GM23248 (cell line): ENCODE measurements at places on chromosomes 2 and 18.
A peak's percentile ranks its signal among the peaks of the same experiment; 100 is the strongest.

DNA sequence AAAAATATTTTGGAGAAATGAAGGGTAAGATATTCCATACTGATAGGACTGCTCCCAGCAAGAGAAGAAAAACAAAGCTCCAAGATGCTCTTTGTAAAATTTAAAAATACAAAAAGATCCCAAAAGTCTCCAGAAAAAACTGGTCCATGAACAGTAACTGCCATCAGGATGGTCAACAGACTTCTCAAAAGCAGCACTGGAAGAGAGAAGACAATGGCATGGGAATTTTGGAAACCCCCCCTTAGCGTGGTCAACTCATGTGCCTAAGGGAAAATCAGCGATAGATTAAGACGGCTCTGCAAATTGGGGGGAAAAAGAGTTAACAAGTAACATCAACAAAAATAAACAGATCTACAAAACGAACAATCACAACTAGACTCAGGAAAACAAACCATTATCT is 23.6 kb downstream of the B4GALT6 start:
- DNase-seq = no peak

GRCh38 chr18:64017870-64018269 is 48.0 kb downstream of the SERPINB8 start:
- peak; percentile 54 for DNase-seq

DNA sequence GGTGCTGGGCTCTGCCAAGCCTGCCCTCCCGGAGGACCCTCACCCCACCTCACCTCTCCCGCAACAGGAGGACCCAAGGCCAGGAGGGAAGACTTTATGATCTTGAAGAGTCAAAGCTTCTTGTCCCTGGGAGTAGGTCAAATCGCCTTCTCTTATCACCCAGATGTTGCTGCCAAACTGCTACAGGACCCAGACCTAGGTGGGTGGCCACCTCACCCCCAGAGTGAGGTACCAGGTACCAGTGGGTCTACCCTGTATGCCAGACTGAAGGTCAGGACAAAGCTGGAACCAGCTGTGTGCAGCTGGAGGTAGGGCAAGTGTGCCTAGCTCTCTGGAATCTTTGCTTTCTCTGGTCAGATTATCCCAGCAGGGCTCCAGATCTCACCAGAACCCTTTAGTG is 197.2 kb downstream of the ZFP36L2 start:
- no peak for DNase-seq

- DNase-seq = no peak
Observed at GRCh38 chr2:218043701-218044109, 25.3 kb upstream of the RUFY4 start.

- no peak for DNase-seq
Observed at GRCh38 chr2:24676493-24676892, 116.7 kb downstream of the PTRHD1 start.

DNA sequence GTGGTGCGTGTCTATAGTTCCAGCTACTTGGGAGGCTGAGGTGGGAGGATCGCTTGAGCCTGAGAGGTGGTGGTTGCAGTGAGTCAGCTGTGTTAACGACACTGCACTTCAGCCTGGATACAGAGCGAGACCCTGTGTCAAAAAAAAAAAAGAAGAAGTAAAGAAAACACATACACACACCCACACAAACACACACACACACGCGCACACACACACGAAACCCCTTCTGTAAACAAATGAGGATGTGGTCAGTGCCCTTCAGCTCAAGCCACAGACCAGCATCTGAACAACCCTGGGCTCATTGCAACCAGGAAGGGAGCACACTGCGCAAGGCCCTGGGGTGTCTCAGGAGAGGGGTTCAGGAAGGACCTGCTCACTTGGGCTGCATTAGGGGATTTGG is 47.9 kb upstream of the KCNF1 start:
- DNase-seq = no peak

GRCh38 chr2:54632733-54633692 is 90.4 kb upstream of the EML6 start:
- DNase-seq = peak; percentile 69

DNA sequence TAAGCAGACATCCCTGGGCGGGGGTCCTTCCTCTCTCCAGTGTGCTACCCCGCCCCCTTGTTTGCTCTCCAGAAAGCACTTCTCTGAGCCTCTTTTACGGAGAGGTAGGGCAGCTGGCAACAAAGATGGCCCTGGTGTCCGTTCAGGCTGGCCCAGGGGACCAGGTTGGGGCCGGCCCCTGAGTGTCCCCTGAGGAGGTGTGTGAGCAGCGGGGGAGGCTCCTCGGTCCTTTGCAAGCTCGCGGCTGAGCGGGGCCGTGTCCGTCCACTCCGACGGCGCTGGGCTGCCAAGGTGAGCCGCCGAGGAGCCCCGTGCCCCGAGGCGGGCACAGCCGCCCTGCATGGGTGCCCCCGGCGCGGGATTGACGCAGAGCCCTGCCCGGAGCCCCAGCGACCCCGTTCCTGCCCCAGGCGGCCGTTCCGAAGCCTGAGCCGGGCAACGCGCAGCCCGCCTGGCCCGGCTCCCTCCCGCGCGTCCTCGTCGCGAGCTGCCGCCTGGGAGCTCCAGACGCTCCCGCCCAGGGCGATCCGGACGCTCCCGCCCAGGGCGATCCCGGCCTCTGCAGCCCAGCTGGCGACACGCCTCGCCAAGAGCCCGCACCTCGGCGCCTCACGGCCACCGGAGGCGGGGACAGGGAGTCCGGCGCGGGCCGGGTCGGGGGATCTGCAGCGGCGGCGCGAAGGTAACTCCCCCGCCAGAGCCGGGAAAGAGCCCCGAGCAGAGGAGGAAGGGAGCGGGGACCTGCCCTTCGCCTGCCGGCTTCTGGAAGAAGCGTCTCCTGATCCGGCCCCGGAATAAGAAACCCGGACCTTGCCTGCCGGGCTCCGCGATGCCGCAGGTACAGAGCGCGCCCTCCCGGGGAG is at the start of gene PROKR1:
Gene PROKR1 (plus strand): TSS at position 569 of the 863 bp plus-strand sequence. CDS start 2,243 bp downstream, outside the sequence.
- DNase-seq = peak; percentile 55
